Left ventricle myocardium inferior (tissue), 1 donor: ENCODE measurements at places on chromosomes 11 and 22.

DNA sequence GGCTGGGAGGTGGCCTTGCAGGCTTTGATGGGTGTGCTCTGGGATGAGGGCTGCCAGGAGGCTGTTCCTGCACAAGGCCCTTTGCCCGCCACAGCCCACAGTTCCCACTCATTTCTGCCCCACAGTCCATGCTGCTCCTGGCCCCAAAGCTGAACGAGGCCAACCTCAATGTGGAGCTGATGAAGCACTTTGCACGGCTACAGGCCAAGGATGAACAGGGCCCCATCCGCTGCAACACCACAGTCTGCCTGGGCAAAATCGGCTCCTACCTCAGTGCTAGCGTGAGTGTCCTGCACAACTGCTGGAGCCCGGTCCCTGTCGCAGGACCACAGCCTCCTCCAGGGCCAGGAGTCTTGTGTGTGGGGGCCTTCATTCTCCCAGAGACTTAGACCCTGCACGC, 10.2 kb downstream of the SCYL1 start:
- no peak for DNase-seq

GRCh38 chr11:122486793-122487495, 168.6 kb upstream of the UBASH3B start:
- DNase-seq, result no peak

- peak; percentile 56 for DNase-seq
These were observed 115.9 kb downstream of the CEP164 start for GRCh38 chr11:117443266-117444186.

GRCh38 chr22:28369854-28370253, 309.8 kb downstream of the TTC28 start:
- DNase-seq, result no peak

GRCh38 chr11:33207408-33207985, 46.2 kb upstream of the CSTF3 start:
- peak; percentile 18 for DNase-seq
